Right forelimb (tissue), 1 donor: ENCODE measurements at places on chromosomes 2 and 18.

DNA sequence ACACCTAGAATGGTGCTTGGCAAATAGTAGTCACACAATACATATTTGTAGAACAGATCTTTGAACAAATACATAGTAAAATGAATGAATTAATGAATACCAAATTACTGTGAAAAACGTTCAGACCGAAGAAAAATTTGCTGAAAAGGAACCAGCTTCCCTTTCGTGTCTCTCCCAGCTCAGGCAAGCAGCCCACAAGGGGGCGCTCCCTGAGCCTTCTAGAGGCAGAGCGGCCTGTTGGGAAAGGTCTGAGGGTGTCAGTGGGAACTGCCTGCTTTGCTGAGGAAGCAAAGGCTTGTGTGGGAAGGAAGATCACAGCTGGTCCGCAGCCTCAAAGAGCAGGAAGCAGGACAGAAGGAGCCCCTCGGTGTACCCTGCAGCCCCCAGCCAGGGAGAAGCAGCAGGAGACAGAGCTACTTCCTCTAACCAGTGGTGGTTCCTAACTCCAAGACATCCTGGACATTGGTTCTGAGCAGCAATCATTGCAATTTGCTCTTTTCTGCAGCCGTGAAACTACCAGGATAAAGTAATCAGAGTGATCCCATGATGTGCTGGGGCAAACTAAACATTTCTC, 231.1 kb downstream of the ANKRD30B start:
- DNase-seq: no peak

DNA sequence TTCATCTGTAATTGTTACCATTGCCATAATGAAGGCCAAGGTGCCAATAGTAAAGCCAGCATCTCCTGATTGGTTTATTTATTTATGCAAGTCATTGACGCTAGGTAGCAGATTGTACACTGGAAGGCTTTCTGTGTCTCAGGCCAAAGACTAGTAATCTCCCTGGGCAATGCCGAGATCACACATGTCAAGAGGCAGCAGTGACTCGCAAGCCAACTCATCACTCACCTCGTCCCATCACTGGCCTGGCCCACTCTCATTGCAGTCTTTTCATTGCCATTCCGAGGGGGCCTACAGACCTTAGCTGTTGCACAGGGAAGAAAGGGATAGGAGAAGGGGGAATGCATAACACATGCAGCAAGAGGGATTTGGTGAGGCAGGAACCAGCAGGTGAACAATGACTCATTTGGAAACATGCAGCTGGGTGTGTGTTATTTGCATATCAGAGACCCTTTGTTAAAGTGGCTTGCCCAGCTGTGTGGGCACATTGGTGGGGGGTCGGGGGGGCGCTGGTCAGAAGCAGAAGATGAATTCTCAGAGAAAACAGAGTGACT, 448.7 kb upstream of the HNRNPA3 start:
- no peak for DNase-seq

DNA sequence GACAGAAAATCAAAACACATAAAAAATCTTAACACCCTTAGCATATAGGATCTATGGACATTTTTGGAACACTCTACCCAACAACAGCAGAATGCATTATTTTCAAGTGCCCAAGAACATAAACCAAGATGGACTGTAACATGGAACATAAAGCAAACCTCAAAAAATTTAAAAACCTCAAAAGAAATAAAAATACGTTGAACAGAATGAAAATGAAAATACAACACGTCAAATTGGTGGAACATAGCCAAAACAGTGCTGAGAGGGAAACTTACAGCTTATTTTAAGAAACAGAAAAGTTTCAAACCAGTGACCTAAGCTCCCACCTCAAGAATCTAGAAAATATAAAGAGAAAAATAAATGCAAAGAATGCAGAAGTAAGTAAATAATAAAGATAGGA, 58.3 kb upstream of the BCL2L11 start:
- DNase-seq: no peak

GRCh38 chr2:226380679-226381078, 418.9 kb downstream of the IRS1 start:
- DNase-seq: no peak

GRCh38 chr2:31828891-31829290, 181.9 kb downstream of the MEMO1 start:
- DNase-seq: no peak

GRCh38 chr18:51120809-51121596, 76.5 kb downstream of the MEX3C start:
- DNase-seq: no peak

DNA sequence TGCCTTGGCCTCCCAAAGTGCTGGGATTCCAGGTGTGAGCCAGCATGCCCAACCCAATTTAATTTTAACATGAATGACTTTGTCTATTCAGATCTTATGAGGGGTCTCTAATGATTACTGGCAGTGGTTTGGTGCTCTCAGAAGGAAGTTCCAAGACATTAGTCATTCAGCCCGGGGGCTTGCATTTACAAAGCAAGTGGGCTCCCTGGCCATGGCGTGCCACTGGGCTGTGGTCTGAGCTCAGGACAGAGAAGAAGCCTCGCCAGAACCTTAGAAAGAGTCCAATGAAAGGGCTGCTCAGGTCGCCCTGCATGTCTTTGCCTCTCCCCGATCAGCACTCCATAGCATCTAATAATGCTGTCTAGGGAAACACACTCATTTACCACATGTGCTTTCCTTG, 182.6 kb upstream of the CHAC2 start:
- no peak for DNase-seq

GRCh38 chr18:50451100-50451842, 76.4 kb downstream of the SKA1 start:
- DNase-seq: no peak

DNA sequence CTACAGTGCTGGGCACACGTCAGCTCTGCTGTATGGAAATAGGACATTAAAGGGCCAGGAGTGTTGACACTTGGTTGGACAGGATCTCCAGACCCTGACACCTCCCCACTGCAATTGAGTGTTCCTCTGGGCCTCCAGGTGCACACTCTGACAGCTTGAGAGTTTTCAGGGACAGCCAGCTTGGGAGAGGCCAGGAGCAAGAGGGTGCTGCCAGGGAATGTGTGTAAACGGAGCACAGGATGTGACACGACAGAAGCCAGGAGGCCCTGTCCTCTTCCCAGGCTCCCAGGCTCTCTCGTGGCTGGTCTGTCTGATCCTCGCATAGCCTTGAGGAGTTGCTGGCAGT, 318.1 kb upstream of the HS6ST1 start:
- DNase-seq: peak; percentile 30

DNA sequence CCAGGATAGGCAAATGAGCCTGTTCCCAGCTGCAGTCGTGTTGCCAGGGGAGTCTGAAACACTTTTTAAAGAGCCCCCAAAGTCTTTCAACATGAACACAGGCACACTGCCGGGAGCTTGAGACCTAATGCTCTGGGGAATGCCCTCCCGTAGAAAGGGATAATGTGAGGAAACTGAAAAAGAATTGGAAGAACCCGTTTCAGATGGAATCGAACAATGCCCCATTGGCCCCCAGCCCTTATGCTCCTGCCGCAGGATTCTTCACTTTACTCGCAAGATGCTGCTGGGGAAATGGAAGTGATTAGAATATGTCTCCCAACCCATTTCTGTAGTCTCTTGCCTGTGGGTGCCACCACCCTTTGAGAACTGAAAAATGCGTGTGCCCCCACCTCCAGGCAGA, 136.3 kb upstream of the GATA6 start:
- DNase-seq: no peak

DNA sequence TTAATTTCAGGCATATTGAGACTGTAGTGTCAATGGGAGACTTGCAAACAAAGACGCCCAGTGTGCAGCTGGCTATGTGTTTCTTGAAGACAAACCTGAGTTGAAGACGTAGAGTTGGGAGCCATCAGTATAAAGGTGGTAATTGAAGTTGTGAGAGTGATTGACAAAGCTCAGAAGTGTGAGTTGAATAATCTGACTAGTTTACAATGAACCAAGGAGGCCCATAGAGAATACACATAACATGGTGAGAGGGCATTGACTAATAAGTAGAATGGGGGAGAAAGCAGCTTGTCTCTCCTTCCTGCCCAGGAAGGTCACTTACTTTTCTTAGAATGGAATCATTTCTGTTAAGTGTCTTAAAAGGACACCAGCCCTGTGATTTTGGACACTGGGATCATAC, 14.1 kb downstream of the SP110 start:
- no peak for DNase-seq

GRCh38 chr18:67068608-67069007, 447.9 kb downstream of the DSEL start:
- DNase-seq: no peak

DNA sequence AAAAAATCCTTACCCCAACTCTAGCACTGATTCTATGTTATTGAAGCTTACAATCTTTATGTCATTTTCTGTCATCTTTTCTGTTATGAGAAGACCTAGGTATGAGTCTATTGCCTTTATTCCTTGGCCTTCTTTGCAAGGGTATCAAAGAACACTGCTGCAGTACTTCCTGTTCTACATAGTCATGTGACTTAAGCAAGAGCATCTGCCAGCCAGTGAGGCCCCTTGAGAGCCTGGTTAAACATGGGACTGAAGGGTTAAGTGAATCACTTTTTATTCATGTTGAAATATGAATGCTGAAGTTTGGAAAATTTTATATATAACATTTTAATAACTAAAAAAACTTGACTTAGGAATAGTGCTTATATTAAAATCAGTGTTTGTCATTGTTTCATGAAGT, 844 bp upstream of the CPS1 start:
- no peak for DNase-seq

DNA sequence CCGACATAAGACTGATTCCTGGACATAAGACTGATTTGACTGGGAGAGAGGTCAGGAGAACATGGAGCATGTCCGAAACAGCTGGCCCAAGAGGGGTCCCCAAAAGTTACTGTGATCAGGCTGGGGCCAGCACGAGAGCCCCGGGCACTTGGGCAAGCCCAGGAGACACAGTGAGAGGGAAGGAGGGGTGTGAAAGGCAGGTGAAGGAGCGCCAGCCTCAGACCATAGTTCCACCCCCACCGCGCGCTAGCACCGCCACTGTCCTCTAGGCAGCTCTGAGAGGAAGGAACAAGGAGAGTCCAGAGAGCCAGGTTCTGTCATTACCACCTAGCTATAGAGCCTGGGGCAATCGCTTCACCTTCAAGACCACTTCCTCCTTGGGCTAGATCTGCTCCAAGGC, 78.2 kb upstream of the DAPL1 start:
- DNase-seq: no peak

GRCh38 chr18:67514901-67515540, 1.5 kb downstream of the DSEL start:
- no peak for DNase-seq

GRCh38 chr2:68391869-68392268, 26.8 kb downstream of the PLEK start:
- DNase-seq: no peak

GRCh38 chr2:164810843-164811242, 30.8 kb downstream of the COBLL1 start:
- DNase-seq: no peak

DNA sequence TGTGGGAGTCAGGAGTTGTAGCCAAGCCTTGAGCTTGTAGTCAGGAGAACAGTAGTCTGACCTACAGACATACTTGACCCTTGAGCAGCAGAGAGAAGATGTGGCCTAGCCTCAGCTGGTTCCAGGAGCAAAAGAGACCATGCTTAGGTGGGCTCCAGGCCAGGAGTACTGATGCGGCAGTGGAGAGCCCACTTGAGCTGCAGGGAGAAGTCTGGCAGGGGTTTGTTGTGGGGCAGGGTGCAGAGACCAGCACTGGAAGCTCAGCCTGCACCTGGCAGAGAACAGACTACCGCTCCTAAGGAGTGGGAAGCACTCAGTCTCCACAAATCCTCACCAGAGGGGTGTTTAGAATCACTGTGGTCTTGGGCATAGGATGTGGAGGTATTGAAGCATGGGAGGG, 197.9 kb downstream of the TPGS2 start:
- DNase-seq: no peak

DNA sequence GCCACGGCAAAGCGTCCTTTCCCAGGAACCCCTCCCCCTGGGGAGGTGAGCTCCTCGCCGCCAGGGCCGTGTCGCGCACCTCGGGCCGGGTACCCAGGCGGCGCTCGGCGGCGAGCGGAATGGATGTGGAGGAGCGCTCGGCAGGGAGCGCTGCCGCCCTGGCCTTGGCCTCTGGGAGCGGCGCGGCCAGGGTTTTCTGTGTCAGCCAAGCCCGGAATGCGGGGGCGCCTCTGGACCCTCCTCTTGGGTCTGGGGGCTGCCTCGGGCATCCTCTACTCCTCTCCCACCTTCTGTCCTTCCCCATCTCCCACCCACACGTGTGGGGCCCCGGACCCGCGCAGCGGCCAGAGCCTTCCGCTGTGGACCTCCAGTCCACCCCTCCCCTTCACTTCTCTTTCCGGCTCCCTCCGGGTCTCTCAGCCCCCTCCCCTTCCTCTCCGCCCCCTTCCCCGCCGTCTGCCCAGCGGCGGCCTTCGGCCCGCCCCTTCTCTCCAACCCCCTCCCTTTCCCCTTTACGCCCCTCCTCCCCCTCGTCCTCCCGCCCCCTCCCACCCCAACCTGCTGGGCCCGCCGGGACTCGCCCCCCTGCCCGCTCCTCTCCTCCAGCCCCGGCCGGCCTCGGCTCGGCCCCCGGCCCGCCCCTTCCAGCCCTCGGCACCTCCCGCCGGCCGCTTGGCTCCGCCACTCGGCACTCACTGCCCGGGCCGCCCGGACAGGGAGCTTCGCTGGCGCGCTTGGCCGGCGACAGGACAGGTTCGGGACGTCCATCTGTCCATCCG, at the start of gene MERTK:
Gene MERTK, plus strand, starts transcription at position 684 of the 779 bp plus-strand sequence. CDS start 129 bp downstream, outside the sequence.
- peak; percentile 93 for DNase-seq

- DNase-seq: peak; percentile 53
These were observed 104.7 kb downstream of the HNRNPLL start for GRCh38 chr2:38498045-38498481.

DNA sequence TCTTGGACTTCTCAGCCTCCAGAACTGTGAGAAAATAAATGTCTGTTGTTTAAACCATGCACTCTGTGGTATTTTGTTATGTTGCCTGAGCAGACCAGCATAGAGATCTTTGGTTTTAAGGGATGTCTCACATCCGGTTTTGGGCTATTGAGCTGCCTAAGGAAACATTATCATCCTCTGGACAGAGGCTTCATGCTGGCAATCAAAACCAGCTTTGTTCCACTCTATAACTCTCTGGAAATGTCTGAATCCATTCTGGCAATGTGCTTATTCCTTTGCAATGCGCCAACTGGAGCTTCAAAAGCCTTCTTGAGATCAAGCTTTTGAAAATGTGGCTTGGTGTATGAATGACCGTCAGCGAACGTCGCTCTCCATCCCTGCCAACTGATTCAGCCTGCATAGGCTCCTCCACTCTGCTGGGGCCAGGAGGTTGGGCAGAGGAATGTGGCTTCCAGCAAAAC, 183.6 kb upstream of the MGAT5 start:
- DNase-seq: no peak

- no peak for DNase-seq
These were observed 230.8 kb downstream of the SRBD1 start for GRCh38 chr2:45380131-45380836.

DNA sequence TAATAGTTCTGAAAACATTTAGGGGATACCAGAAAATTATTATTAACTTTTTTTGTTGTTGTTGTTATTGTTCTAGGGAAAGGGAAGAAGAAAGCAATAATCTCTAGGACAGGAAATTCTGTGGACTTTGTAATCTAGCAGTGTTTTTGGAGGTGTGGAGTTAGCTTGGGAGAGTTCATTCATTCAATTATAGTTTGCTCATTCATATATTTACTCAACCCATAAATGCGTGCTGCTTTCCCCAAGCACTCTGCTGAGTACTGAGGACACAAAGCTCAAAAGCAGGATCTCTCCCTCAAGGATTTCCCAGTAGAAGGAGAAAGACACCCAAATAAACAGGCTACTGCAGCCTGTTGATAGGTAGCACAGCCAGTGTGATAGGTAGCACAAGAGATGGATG, 984.3 kb downstream of the BCL11A start:
- DNase-seq: no peak

GRCh38 chr2:12396699-12397098, 320.0 kb upstream of the TRIB2 start:
- no peak for DNase-seq
